CD4-positive, alpha-beta memory T cell (primary cell): ENCODE measurements at places on chromosomes 11 and 22.

GRCh38 chr11:117502779-117503100, 175.1 kb downstream of the CEP164 start:
- DNase-seq = no peak

DNA sequence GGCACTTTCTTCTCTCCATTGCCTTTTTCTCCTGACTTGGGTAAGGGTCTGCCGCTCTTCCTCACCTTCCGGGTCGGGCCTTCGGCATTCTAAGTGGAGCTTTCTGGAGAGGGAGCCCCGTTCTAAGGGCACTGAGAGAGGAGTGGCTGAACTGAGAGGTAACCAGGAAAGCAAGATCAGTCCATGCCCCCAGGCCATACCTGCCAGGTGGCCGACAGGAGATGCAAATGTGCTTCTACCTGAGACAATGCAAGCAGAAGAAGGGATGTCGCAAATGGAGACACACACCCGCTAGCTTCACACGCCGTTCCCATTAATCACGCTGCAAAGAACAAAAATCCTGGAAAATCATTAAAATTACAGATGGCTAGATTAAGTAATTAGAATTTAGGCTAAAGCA, 156.4 kb upstream of the TBCEL start:
- no peak for DNase-seq

- no peak for DNase-seq
Observed at GRCh38 chr11:64444838-64445441, 86.0 kb downstream of the RPS6KA4 start.

DNA sequence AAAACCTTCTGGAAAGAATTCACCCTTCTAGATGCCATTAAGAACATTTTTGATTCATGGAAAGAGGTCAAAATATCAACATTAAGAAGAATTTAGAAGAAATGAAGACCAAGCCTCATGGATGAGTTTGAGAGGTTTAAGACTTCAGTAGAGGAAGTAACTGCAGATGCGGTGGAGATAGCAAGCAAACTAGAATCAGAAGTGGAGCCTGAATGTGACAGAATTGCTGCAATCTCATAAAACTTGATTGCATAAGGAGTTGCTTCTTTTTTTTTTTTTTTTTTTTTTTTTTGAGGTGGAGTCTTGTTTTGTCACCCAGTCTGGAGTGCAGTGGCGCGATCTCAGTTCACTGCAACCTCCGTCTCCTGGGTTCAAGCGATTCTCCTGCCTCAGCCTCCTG, 51.6 kb downstream of the MS4A13 start:
- no peak for DNase-seq

- no peak for DNase-seq
Observed at GRCh38 chr22:46483353-46483752, 54.1 kb downstream of the CELSR1 start.

GRCh38 chr22:20638507-20638870, 131.1 kb downstream of the MED15 start:
- DNase-seq = no peak
